ENCODE measurements at places on chromosomes 1 and 21.

DNA sequence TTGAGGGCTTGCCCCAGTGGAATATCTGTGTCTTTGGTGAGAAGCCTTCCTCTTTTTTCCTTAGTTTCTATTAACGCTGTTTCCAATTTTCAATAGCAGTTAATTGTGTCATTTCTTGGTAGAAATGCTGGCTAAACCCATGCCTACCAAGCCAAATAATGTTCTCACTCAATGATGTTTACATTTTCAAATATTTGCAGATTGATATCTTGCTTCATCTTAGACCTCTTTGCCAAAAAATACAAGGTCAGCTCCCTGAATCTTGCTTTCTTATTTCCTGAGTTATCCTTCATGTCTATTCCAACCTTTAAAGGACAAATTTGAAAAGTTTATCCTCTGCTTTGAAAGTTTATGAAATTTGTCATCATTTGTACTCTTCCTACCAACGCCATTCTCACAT is 5.1 kb downstream of the KCNJ15 start:
- DNase-seq = no peak

- no peak for DNase-seq
These were observed 282.7 kb downstream of the BACH1 start for GRCh38 chr21:29581393-29581792.

DNA sequence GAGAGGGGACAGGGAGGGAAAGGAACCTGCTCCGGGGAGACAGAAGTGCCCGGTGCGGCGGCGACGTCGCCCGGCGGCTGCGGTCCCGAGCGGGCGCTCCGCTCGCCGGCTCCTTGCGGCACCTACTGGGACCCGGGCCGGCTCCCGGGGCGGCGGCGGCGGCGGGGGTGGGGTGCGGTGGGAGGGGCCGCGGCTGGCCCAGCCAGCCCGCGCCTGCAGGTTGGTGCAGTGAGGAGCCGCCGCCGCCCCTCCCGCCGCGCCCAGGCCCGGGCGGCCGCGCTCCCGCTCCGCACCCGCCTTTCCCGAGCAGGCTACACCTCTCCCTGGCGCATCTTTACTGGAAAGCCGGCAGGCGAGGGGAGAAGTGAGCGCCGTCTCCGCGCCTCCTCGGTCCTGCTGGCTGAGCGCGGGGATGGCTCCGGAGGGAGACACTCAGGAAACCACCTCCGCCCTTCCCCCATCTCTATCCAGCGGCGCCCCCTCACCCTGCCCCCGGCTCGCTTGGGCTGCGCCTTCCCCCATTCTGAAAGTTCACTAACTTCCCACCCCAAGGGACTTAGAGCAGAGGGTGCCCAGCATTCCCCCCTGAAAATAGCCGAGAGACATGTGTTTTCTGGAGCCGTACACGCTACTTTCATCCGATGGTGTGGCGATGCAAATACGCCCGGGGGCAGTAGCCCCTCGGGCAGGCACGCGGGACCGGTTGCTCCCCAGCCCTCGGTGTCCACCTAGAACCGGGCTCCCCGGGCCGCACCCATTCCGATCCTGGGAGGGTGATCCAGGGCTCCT is at the start of gene PLD5:
Gene PLD5, minus strand, starts transcription at position 127 of the 789 bp plus-strand sequence.
- DNase-seq = no peak

GRCh38 chr1:77978293-77978968 is 441 bp downstream of the FUBP1 start:
- DNase-seq = peak; percentile 84

- DNase-seq = no peak
These were observed 15.3 kb upstream of the PADI1 start for GRCh38 chr1:17189632-17189990.

GRCh38 chr1:92459871-92460320 is 26.8 kb downstream of the GFI1 start:
- no peak for DNase-seq

DNA sequence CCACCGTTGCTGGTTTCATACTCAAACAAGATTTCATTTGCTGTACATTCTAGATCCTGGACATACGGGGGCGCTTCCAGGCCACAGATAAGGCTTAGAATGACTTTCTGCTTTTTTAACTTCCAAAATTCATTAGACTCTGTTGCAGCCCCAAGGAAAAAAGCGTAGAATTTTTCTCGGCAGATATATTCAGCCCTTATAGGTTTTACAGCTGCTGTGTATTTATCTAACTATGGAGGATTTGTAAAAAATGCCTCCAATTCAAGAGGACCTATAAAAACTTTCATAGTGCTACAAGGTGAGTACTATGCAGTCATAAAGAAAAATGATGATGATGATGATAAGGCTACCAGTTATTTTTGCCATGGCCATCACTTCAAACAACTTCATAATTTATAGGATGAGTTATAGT is 51.6 kb downstream of the SLC30A10 start:
- DNase-seq = no peak

DNA sequence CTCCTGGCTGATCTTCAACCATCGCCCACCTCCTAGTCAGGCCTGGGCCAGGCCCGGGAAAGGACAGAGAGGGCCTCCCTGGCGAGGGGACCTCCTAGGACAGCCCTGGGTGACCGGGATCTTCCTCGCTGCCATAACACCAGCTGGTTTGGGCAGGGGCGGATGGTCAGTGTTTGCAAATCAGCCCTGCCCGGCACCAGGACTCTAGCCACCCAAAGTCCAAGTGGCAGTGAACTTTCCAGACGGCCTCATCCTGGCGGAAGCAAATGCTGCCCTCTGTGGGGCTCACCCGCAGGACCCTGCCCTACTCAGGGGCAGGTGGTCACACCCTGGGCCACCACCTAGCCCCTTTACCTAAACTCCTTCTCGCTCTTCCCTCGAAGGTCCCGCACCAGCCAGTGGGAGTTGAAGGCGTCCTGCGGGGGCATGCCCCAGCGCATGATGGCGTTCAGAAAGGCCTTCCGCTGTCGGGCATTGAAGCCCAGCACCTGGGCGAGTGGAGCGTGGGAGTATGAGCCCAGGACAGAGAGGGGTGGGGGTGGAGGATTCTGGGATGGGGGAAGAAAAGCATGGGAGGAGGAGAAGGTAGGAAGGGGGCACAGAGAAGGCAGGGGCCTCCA is 55.3 kb downstream of the CHD5 start:
- DNase-seq = no peak

DNA sequence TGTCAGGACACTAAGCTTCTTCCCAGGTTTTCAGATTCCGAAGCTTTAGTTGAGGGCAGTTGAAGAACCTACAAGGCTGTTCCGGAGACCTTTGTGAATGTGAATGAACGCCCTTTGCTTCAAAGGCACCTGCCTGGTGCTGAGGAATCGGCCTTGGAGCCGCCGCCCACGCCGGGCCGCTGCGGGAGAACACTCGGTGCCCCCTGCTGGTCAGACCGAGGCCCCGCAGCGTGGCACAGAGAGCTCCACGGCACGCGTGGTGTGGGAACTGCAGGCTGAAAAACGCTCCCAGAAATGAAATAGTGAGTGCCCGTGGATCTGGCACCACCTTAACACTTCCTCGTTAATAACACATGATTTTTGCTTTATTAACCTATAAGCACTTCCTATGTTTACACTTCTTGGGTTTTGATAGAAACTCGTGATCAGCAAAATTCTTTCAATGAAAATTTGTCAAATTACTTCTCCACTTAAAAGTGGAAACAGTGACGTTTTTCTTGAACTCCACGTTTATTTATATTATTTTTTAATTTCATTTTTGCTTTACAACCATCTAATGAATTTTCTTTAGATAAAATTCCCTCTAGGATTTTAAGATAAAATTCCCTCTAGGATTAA is 460.6 kb downstream of the DSCAM start:
- DNase-seq = no peak

GRCh38 chr1:67741121-67741520 is 56.1 kb downstream of the GADD45A start:
- DNase-seq = no peak
